ENCODE measurements at places on chromosomes 3 and 15.

GRCh38 chr3:17874636-17875035, 132.2 kb upstream of the TBC1D5 start:
- DNase-seq, result no peak

- DNase-seq, result peak; percentile 58
Observed at GRCh38 chr3:16338999-16339398, 74.0 kb downstream of the OXNAD1 start.

- DNase-seq, result no peak
Observed at GRCh38 chr3:16236856-16237393, 27.8 kb downstream of the DPH3 start.

- no peak for DNase-seq
Observed at GRCh38 chr15:90400005-90400758, 12.1 kb downstream of the IQGAP1 start.

DNA sequence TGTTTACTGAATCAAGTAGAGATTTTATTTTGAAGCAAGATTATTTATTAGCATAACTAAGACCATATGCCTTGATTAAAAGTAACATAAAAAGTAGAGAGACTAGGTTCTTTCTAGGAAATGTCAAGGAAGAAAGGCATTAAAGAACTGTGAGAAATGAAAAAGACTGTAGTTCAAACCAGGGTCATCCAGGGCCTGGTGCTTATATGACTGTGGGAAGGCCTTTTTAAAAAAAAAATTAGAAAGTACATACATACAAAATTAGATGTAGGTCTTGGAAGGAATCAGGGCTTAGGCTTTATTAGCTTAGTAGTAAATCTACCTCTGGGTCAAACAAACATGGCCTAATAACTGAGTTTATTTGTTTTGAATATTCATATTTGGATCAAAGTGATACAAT, 173.9 kb upstream of the TBL1XR1 start:
- DNase-seq, result no peak

DNA sequence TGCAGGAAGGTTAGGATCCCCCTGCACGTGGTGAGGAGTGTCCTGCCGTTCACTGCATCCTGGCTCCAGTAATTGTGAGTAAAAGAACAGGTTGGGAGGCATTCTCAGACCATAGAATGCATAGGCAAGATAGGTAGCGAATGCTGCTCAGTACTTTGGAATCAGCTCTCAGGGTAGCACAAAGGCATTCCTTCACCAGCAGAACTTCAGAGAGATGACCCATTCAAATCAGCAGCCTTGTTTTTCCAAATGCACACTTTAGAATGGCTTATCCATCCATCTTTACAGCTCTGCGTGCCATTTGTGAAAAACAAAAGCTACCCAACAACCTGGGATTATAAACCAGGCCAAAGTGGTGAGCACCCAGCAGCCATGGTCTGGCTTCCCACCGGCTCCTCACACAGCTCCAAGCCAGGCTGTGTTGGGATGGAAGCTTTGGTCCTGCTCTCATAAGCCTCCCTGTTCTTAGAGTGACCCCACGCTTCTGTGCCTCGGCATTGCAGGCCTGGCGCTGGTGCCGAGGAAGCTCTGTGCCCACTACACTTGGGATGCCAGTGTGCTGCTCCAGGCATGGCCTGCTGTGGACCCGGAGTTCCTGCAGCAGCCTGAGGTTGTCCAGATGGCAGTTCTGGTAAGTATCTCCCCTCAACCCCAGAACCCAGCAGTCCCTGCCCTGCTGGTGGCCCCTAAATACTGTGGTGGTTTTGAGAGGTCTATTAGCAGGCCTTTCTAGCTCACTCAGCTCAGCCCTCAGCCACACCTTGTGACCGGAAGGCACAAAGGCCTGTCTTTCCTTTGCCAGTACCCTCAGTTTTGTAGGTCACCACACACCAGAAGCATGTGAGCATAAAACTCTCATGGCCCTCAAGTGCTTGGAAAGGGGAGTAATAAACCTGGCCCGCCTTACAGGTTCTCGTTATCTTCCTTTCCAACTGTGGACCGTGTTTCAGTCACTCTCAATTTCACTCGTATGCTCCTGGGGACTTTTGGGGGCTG, 52.9 kb upstream of the LIMD1 start:
- no peak for DNase-seq

- DNase-seq, result no peak
Observed at GRCh38 chr15:62853114-62853840, 189.3 kb upstream of the TPM1 start.

GRCh38 chr3:32347343-32348125, 44.1 kb upstream of the CMTM7 start:
- no peak for DNase-seq

Data from brain pericyte (primary cell).